ENCODE measurements at places on chromosomes 3 and 15. TPM values are rescaled to one million over a fixed set of nuclear protein-coding genes. Genes with fewer than 3 reads are reported as not detected.

PLS1 gene
- 2.1 TPM for total RNA-seq

KIF7 gene
- total RNA-seq: 0.65 TPM

EPHA6 gene
- not detected for total RNA-seq

SLC22A14 gene
- total RNA-seq: not detected

AGBL1 gene
- total RNA-seq: not detected

PP2D1 gene
- not detected for total RNA-seq

C15orf40 gene
- total RNA-seq: 24.5 TPM

- DNase-seq: no peak
These were observed 81.9 kb downstream of the NUP210 start for GRCh38 chr3:13338231-13338630.

GRCh38 chr15:53976844-53977392, 1.3 kb upstream of the UNC13C start:
- DNase-seq: no peak

DNA sequence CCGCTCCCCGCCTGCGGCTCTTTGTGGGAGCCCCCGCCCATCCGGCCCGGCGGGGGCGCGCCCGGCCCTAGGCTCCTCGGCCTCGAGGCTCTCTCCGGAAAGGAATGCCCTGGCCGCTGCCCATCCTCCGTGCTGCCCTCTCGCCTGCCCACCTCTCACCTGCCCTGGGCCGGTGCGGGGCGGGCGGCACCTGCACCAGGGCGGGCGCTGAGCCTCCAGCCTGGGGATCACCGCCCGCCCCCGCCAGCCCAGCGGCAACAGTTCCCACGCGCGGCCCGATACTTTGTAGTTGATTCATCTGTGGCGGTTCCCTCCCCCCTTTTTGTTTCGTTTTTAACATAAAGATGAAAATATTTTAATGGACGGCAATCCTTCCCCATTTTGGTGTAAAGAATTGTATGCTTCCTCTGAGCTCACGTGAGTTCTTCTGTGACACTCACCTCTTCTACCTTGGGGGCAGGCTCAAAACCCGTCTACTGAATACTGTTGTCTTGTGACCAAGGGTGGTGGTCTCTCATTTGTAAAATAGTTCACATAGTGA, 1.9 kb downstream of the KLF13 start:
- DNase-seq: peak; percentile 72

DNA sequence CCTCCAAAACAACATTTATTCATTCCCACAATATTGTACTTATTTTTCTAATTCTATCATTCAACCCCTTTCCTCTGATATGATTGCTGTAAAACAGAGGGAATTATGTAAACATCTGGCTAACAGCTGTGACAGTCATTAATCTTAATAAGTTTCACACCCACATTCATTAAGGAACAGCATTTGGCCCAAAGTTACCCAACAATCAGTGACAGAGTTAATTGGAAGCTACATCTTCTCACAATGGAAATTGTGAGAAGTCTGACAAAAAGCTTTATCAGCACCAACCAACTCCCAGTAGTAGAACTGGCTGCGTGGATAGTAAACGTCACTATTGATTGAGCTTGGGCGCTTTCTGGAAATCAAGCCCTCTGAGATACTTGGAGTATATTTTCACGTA, 165.8 kb upstream of the SLC24A5 start:
- no peak for DNase-seq

DNA sequence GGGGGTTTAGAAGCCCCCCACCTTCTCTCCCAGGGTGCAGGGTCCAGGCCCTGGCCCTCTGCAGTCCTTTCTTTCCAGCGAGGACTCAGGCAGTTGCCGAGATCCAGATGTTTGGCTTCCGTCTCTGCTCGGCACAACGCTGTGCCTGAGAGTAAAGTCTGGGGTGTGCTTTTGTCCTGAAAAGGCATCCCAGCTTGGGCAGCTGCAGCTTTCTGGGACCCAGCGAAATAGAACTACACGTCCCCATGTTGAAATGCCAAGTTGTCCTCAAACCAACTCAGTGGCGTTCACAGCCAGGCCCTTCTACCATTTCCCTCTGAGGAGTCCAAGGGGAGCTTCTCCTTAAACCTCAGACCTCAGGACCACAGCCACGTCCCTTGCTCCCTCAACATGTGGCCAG, 23.1 kb downstream of the FGD5 start:
- DNase-seq: no peak

DNA sequence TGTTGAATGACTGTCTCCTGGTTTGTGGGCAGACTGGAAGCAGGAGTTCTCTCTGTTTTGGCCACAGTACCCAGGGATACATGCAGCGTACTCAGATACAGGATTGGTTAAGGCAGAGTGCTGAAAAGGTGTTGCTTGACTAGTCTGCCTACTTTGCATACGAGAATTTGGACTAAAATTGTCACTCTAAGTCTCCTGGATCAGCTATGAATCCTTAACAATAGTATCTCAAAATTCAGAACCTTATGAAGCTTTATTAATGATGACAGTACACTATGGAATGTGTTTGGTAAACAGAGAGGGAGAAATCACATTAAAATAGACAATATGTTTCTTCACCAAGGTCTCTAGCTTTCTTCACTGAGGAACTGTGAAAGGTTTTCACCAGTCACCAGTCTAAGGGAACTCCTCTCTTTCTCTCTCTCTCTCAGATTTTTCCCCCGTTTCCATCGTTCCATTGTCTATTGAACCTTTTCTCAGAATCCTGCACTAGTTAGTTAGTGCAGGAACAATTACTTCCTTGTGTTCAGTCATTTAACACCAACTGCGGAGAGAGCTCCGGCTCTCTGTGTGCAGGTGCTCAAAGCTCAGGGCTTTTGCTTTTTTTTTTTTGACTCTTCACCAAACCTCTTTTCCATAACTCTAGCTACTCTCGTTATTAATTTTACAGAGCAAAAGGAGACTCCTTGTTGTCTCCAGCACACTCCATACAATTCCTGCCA, 85.9 kb upstream of the FNDC3B start:
- DNase-seq: no peak

- DNase-seq: no peak
These were observed 194.3 kb upstream of the SGO1 start for GRCh38 chr3:20380295-20380694.

DNA sequence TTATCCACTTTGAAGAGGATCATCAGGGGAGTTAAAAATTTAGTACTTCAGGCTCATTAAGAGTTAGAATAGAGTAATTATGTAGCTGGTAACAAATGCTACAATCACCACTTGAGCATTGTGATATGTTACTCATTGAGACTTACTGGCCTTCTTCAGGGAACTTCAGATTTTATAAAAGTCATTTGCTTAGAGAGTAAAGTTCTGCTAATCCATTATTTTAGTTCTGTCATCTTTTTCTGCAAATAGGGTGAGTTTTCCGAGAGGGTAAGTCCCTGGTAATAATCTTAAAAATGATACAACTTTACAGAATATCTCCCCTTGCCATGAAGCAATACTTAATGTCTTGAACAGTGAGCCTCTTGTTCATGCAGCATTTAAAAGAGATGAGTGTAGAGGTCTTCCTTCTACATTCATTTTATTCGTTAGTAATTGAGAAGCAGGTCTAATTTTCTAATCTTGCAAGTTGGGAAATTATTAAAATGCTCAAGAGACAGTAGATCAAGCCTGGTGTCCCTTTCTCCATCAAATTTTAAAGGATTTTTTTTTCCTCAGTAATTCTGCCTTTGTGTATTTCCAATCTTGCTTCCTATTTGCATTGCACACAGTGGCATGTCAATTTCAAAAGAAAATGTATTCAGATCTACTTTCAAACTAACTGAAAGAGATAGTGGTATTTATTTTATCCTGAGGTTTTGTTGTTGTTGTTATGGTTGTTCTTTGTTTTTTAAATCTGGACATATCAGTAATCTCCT, 52.6 kb downstream of the MBNL1 start:
- no peak for DNase-seq

- no peak for DNase-seq
These were observed 93.8 kb downstream of the LRIG1 start for GRCh38 chr3:66406831-66407610.

DNA sequence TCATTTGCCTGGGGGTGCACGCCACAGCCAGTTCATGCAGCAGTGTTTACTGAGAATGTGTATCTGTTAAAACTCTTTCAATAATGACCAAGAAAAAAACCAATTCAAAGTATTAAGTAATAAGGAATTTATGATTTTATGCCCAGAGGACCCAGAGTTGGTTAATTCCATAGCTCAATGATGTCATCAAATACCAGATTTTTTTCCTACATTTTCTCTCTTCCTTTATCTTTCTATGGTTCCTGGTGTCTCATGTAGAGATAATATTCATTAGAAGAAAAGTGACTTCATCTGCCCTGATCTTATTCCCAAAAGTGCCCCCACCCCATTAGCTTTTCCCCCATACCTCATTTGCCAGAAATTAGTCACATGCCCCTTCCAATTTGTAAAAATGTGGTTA, 44.6 kb upstream of the LMCD1 start:
- DNase-seq: no peak

DNA sequence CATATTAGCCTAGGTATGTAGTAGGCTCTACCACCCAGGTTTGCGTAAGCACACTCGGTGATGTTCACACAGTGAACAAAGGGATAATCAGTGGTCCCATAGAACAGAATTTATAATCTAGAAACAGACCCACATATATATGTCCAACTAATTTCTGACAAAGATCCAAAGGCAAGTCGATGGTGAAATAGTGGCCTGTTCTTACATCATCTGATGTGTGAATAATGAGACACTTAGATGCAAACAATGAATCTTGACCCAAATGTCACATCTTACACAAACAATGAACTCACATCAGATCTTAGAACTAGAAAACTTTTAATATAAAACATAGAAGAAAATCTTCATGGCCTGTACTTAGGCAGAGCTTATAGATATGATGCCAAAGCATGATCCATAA, 17.6 kb upstream of the TM2D3 start:
- DNase-seq: no peak

DNA sequence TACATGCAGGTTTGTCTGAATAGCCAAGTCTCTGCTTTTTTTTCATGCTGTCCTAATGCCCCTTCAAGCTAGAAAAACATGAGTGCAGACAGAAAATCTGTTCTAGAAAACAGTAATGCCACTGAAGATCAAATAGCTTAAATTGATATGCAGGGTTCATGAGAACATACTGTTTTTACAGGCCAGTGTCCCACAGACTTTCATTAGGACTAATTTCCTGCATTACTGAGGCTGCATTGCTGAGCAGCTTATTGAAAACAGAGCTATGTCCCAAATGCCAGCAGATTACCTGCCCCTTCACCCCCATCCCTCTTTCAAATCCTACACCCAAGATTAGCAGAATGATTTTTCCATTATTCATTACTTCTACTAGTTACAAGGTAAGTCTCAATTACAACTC, 665 bp downstream of the TM4SF18 start:
- no peak for DNase-seq

DNA sequence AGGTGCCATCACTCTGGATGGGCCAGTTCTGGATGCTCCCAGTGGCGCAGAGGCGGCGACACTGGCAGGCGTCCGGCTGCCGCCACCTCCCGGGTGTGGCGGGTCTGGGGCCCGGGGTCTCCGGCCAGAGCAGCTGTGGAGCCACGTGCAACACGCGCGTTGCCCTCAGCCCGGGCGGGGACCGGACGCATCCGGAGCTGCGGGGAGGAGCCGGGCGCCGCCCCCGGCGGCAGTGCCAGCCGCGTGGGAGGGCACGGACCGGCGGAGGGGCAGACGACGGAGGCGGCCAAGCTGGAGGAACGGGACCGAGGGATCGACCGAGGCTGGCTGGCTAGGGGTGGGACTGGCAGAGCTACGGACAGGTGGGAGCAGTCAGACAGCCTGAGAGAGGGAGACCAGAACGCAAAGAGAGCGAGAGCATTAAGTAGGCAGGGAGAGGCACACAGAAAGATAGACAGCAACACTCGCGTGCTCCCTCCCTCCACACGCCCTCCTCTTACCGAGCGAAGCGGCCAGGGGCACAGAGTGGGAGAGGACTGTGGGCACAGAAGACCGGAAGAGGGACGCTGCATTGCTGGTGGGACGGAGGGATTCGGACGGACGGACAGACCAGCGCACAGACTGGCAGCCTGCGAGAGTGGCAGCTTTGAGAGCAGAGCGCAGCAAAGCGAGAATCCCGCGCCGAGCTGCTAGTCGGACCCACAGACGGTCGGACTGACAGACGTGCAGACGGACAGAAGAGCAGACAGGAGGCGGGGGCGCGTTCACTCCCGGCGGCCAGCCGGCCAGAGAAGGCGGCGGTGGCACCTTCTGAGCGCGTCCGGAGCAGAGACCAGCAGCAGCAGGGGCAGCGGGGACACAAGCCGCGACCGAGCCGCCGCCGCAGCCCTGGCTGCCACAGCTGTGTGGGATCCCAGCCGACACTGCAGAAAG, at the start of gene ARPP21:
Gene ARPP21, plus strand, starts transcription at position 272 of the 933 bp plus-strand sequence. CDS start 42,227 bp downstream, outside the sequence.
- no peak for DNase-seq

DNA sequence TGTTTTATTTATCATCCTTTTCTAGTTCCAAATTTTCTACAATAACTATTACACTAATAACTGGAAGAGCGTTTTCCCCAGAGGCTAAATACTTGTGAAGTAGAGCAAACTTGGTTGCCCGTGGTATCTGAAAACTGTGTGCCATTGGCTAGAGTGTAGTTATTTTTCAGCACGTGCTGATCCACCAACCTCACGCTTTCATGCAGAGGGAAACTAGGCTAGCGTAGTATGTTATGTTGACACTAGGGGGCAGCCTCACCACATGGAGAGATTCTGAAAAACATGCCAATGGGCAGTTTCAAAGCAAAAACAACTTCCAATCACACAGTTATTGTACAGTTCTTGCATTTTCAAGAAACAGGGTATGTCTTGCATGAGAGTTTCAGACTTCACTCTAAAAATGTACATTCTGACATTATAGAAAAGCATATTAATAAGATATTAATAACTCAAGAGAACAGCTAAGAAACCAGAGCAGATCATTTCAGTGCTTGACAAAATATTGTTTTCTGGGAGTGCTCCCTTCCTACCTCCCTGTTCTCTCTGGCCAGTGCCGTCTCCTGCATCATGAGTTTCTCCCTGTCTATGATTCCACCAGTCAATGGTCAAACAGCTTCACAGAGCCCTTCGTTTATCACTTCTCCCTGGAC, 39.7 kb downstream of the SPATA12 start:
- peak; percentile 75 for DNase-seq

- no peak for DNase-seq
These were observed 124.4 kb upstream of the P2RY1 start for GRCh38 chr3:152710549-152710948.

DNA sequence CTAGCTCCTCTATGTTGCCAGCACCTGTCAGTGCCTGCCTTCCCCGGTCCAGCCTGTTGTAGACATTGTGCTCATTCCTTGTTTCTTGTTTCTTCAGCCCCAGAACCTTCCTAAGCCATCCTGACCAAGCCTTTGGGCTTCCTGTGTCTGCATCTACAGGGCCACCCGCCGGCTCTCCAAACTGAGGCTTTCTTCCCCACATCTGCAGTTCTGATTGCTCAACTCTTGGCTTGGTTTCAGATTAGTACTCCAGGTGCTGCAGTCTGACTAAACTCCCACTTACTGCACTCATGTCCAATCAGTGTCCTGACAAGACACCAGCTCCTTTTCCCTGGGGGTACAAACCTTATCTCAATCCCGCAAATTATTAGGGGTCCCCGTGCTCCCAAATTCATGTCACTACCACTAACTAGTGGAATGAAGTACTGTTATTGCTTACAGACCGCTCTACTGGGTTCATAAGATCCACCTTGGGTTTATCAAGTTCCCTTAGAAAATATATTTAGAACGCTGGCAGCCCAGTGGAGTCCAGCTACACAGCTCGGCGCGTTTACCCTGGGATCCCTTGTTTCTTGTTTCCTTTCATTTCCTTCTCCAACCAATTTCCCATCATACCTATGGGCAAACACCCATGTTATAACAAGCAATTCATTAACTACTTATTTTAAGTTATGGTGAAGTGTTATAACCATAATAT, 114.2 kb upstream of the TJP1 start:
- DNase-seq: no peak
